Lung (tissue), 17 donors: ENCODE measurements at places on chromosomes 12 and 14. TPM values are rescaled to one million over a fixed set of nuclear protein-coding genes. Genes with fewer than 3 reads are reported as not detected.

DNA sequence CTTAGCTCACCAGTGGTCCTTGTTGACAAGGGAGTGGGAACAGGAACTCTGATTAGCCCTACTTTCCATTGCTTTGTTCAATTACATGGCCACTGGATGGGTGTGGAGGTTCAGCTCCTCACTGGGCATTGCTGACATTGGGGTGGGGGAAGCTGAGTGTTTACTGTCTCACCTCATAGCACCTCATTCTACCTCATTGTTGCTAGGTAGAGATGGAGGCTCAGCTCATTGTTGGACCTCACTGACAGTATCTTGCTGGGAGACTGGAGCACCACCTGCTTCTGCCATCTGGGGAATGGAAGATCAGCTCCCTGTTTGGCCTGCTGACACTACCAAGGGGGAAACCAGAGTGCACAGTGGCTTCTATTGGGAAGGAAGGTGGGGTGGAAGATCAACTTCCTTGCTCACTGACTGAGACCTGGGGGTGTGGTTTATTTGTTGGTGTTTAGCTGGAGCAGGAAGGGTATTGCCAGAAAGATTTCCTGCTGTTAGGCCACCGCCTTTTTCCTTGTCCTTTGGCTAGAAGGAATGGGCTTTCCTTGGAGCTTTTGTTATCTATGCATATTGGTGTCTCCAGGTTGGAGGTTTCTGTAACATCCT, 1.3 kb upstream of the OR4E2 start:
- no peaks in the 10 kb centered on the region for H3K36me3 ChIP-seq
- peaks cover 5% of the 10 kb centered on the region for H3K4me1 ChIP-seq
- no peak for DNase-seq
- H3K4me3 ChIP-seq, result no peak overlapping the region

- H3K36me3 ChIP-seq, result no peaks in the 10 kb centered on the region
- H3K4me3 ChIP-seq, result no peak overlapping the region
- DNase-seq, result no peak
- H3K27ac ChIP-seq, result no peak overlapping the region
- H3K4me1 ChIP-seq, result no peaks in the 10 kb centered on the region
Measured at GRCh38 chr12:93563807-93564538, 8.5 kb upstream of the SOCS2 start.

GUCY2C gene
- 0.02 TPM for polyA plus RNA-seq

GRCh38 chr12:22283508-22283907, 51.0 kb downstream of the ST8SIA1 start:
- H3K27me3 ChIP-seq, result no peaks in the 10 kb centered on the region
- peaks cover 21% of the 10 kb centered on the region for H3K4me1 ChIP-seq
- no peak overlapping the region for H3K4me3 ChIP-seq
- no peaks in the 10 kb centered on the region for H3K36me3 ChIP-seq

CCDC177 gene
- polyA plus RNA-seq, result 0.01 TPM

KITLG gene
- 13.7 TPM for polyA plus RNA-seq

- DNase-seq, result no peak
- no peak overlapping the region for H3K27ac ChIP-seq
- no peaks in the 10 kb centered on the region for H3K4me1 ChIP-seq
- no peaks in the 10 kb centered on the region for H3K27me3 ChIP-seq
- H3K36me3 ChIP-seq, result no peaks in the 10 kb centered on the region
Measured at GRCh38 chr12:51669996-51670395, 79.0 kb downstream of the SCN8A start.

PTGER2 gene
- polyA plus RNA-seq, result 2.0 TPM
